ENCODE measurements at places on chromosomes 5 and 9.

DNA sequence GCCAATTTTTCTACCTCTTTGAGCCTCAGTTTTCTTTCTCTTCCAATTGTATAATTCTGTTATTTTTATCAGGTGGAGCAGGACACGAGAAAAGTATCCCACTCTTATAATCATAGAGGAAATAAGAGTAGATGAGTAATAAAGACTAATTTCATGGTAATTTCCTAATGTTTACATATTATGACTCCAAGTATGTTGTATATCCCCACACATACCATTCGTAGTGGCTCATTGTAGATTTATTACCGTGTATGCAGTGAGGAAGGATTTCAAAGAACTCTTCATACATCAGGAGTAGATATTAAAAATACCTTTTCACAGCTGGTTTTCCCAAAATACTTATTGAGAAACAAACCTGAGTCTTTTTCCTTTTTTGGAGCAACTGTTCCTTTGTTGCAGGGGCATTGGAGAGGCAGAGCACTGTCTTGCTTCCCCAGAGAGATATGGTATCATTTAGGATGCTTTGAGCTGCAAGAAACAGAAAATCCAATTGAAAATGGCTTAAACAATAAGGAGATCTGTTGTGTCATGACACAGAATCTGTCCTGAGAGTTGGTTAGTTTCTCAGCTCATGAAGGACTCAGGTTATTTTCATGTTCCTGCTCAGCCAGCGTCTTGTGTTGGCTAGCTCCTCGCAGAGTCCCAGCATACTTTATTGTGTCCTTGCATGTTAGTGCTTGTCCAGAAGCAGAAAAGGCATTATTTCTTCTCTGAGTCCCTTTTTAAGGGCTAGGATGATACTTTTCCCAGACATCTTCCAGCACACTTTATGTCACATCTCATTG, 291.2 kb downstream of the ARHGAP26 start:
- DNase-seq: no peak

DNA sequence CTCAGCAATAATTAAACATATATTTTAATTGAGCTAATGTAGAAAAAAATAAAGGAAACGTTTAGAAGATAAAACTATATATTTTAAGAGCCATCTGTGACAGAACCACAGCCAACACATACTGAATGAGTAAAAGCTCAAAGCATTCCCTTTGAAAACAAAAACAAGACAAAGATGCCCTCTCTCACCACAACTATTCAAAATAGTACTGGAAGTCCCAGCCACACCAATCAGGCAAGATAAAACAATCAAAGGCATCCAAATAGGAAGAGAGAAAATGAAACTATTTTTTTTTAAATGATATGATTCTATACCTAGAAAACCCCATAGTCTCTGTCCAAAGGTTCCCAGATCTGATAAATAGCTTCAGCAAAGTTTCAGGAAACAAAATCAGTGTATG, 262.0 kb downstream of the HTR1A start:
- no peak for DNase-seq

DNA sequence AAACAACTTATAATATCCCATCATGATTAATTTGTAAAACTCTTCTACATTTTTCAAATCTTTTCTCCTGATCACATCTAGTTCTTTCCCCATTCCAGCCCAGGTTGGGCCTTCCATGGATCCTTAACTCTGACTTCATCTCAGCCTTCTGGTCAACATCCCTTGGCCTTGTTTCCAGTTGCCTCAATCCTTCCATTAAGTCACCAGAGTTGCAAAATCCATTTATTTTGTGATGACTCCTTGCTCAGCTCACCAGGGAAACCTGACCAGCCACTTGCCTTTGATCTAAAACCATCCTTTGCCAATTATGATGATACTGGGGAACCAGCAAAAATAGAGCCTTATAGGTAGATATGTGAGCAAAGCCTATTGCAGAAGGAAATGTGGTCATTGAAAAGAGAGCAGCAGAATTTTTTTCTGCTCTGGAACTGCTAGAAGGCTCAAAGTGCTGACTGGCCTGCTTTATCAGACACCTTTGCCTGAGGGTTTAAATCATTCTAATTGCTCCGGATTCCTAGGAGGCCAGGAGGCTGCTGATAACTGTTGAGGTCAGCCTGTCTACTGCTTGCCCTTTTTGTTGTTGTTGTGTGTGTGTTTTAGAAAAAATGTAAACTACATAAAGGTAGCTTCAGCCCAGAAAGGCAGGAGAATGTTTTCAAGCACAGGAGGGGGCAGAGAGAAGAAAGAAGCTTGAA, 512.2 kb upstream of the GRIA1 start:
- DNase-seq: no peak

DNA sequence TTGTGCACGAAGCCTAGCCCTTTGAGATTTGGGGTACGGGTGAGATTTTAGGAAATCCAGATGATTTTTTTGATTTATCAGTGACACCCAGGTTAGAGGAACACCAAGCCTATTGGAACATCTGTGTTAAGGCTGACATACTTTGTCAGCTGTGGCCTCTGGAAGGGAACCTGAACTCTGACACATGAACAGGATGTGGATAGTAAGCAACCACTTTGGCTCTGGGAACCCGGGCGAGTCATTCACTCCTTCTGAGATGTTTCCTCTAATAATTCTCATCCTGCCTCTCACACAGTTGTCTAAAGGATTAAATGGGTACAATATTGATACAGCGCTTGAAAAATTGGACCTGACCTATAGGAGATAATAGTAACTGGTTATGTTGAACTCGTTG, 67.8 kb downstream of the FGF1 start:
- no peak for DNase-seq

DNA sequence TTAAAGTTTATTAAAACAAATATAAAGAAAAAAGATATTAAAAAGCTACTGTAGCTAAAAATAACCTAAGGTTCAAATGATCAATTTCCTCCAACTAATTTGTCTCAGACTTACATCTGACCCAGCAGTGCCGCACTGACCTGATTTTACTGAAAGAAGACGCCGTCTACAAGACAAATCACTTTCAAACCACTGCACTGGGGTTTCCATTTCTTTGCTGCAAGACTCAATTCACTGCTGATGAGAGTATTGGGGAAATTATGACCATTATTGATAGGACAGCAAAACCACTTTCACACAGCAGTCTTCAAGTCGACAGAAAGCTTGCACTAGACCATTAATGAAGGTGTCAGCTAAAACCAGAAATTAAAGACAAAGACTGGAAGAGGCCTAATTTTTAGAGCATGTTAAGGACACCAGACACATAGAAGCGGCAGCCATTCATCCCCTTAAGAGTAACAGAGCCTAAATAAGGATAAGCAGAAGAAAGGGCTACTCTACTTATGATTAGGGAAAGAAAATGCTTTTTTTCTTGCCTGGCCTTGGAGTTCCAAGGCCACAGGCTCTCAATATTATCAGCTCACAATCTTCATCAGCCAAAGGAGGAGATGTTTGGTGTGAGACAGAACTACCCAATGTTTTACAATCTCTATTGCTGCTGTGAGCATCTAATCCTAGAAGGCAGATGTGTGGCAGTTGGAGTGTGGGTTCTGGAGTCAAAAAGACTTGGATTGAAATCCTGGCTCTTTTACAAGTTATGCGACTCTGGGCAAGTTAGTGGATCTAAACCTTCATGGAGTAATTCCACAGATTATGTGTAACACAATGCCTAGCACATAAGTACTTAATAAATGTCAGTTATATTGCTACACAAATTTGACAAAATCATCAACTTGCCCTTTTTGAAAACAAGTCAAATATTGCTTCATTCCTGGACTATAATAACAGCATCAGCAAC, 190.7 kb downstream of the MAPKAP1 start:
- no peak for DNase-seq

Data from CD4-positive, alpha-beta T cell treated with Interleukin-12 subunit alpha and Interleukin-12 subunit beta, for 1 hour (primary cell).